ENCODE measurements at places on chromosomes 1 and 21.

DNA sequence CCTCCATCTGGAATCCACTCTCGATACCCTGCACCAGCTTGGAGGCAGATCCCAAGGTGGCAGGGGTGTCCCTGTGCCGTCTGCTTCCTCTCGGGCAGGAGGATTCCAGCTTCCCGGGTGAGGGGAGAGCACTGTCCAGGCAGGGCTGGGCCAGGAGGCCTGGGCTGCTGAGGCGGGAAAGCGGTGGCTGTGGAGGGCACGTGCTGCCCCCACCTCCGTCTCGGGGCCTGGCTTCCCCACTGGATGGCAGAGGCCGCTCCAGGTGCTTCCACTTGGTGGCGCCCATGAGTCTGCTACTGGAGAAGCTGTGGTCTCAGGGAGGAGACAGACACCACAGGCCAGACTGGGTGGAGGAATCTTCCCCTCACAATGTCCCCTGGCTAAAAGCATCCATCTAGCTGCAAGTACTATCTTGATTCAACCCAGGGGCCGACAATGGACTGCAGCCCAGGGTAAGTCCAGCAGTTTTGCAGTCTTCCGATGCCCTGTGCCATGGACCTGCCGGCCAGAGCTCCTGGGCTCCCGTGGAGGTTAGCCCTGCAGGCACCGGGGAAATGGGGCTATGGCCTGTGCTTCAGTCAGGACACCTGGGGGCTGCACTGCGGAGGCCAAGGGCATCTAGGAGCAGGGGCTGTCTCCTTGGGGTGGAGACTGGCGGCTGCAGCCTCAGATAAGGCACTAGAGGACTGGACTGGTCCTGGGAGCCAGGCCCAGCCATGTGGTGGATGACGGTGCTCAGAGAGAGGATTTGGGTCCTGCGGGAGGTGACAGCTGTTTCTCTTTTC, 41.3 kb upstream of the EIF4G3 start:
- DNase-seq, result no peak

GRCh38 chr1:70504821-70505193, 93.7 kb downstream of the CTH start:
- no peak for DNase-seq

DNA sequence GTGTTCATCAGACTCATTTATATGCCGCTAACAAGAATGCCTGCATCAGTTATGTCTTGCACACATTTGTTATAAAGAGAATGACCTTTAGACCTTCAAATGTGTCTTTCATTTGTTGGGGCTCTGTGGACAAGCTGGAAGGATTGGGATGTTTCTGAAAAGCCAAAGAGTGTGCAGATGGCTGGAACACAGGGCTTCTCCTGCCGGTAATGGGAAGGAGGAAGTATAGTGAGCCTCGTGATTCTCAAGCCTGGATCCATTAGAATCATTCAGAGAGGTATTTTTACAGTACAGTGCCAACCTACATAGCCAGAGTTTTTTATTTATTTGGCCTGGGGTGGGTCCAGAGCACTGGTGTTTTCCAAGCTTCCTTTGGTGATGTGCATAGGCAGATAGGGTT, 40.6 kb upstream of the ATP1A1 start:
- no peak for DNase-seq

GRCh38 chr1:107294686-107295085, 153.8 kb downstream of the NTNG1 start:
- DNase-seq, result no peak

- no peak for DNase-seq
These were observed 725.8 kb downstream of the MRPL39 start for GRCh38 chr21:24881506-24881905.

DNA sequence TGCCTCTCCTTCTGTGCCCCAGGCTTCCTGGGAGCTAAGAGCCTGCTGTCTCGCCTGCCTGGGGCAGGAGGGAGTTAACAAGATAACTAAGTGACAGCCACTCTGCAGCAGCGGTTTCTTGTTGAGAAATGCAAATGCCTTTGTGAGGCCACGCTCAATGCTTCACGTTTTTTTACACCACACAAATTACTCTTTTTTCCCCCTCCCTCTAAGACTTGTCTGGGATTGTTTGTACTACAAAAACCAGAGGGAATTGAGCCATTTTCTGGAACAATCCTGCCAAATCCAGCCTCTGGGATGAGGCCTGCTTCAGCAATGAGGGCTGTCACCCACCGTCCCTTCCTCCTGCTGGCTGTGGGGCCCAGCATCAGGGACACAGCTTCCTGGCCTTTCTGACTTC, 119.6 kb downstream of the ACTL8 start:
- no peak for DNase-seq

- no peak for DNase-seq
These were observed 62.5 kb upstream of the CAPZB start for GRCh38 chr1:19547814-19548213.

DNA sequence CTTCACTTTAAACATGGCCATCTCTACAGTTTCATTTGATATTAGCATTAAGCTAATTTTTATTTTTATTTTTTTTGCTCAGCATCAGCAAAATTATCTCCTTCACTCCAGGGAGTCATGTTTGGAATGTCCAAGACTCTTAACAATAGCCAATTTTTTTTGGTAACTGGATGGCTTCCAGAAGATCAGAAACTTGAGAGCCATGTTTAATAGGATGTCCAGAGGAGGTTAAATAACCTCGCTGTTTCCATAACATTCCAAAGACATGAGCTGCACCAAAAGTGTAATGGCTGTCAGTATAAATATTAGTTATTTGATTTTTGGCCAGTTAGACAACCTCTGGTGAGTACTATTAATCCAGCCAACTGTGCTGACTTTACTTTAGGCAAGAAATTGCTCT, 80.7 kb downstream of the DNTTIP2 start:
- no peak for DNase-seq

DNA sequence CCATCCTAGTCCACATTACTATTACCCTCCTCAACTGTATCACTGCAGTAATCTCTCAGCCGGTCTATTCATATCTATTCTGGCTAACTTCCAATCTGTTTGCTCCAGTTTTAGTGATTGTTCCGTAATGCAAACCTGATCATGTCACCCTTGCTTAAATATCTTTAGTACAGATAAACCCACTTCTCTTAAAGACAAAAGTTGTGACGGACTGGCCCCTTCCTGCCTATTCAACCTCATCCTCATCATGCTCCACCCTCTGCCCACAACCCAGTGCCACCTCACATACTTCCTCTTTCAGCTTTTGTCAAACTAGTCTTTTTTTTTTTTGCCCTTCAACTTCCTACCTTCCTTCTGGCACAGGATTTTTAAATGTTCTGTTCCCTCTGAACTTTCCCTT, 2.8 kb upstream of the C1orf162 start:
- DNase-seq, result peak; percentile 23

DNA sequence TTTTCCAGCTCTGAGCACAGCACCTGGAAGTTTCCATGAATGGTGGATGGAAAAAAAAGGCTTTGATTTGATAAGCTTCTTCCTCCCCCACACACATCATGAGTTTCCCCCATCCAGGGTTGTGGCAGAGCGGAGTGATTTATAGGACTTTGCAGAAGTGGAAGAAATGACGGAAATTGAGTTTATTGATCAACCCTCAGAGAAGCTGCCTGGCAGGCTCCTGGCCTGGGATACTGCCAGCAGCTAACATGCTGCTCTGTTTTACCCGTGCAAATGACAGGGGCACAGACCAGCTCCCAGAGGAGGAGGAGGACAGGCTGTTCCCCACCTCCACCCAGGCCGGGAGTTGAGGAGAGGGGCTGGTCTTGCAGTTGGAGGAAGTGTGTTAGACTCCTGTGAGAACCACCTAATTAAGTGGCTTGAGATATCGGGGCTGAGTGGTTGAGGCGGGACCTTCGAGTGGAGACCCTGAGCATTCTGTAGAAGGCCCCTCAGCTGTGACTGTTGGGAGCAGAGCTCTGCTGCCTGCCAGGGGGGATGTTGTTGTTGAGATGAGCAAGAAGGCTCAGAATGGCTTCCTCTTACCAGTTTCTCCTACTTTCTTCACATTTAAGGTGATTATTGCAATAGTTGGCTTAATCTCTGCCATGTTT, 21.8 kb downstream of the ADORA1 start:
- DNase-seq, result no peak

DNA sequence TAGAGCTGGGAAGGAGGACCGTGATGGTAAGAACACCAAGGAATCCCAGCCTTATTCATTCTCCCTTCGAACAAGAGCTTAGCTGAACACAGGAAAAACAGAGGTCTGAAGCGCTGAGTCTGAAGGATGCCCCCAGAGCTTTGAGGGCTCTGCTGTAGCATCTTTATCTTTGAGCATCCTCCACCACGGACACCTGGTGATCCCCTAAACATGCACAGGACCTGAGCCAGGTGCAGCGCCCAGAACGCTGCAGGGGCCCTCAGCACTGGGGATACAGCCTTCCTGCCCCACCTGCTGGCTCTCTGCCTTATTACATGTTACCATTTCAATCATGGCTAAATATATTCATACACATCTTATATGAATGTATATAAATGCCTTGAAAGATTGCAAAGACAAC, 7.7 kb upstream of the GPATCH4 start:
- DNase-seq, result no peak

GRCh38 chr1:107474877-107475612, 334.2 kb downstream of the NTNG1 start:
- DNase-seq, result no peak

DNA sequence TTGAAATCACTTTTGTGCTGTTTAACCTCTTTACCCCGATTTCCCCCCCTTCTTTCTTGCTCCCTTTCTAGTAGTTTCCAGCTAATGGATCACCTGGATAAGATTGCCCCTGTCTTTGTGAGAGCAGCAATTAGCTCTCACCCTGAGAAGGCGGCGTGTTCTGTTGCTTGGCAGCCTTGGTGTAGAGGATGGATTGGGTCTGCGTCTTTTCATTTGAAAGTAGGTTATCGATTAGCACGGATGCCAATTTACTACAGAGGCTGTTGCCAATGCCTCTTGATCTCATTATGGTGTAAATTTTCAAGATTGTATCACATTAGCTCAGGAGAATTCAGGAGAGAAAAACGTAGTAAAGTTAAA, 26.4 kb downstream of the KIF26B start:
- no peak for DNase-seq
